ENCODE measurements at places on chromosomes 3 and 15.

GRCh38 chr3:192207651-192208050 lies 519.7 kb downstream of the FGF12 start:
- DNase-seq: no peak

DNA sequence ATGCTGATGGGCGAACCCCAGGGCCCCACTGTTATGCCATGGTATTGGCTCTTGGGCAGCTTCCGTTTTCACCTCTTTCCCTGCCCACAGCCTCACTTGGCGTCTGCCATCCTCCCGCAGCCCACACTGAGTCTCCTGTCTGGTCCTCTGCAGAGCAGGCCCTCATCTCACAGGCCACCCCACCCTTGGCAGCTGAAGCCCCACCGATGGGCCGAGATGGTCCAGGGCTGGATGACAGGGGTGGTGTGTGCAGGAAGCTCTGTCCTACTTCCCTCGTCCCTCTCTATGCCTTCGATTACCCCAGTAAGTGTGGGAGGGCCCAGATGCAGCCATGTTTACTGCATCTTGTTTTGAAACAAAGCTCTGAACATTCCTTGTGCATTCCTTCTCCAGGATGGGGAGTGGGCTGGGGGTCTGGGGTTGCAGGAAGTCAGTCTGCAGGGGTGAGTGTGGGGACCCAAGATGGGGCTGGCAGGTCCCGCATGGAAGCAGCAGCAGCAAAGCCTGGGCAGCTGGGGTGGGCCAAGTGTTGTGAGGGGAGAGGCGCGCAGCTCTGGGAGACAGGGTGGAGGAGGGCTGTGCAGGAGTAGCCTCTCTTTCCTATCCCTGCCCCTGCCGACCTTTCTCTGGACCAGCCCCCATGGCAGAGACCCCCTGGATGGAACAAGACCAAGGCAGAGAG lies 20.9 kb downstream of the TBC1D21 start:
- no peak for DNase-seq

DNA sequence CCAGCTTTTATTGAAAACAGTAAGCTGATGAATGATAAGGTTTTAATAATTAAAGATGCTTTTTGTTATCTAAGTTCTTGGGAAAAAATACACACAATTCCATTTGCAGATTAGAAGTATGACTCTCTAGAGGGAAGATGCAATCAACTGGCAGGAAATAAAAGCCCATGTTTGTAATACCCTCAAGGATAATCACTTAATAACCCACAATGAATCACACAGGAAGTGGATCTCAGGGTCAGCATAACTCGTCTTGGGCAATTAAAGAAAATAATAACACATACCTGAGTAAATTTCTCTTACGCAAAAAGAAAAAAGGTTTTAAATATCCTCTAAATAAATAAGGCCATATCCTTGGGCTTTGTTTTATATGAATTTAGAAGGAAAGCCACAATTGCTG lies 9.4 kb upstream of the EID1 start:
- DNase-seq: no peak

DNA sequence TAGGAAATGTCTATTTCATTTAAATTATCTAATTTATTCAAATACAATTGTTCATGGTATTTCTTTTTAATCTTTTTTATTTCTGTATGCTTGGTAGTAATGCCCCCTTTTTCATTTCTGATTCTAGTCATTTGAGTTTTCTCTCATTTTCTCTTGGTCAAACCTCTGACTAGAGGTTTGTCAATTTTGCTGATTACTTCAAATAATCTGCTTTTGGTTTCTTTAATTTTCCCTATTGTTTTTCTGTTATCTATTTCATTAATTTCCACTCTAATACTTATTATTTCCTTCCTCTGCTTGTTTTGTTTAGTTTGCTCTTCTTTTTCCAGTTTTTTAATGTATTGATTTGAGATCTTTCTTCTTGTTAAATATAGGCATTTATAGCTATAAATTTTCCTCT lies 12.1 kb downstream of the FSD2 start:
- DNase-seq: no peak

- DNase-seq: no peak
Measured at GRCh38 chr3:195247863-195248189, 23.1 kb downstream of the XXYLT1 start.

GRCh38 chr3:66336333-66336766 lies 115.5 kb downstream of the SLC25A26 start:
- DNase-seq: no peak
